ENCODE measurements at places on chromosomes 1 and 21.
A peak's percentile ranks its signal among the peaks of the same experiment; 100 is the strongest.

GRCh38 chr1:80994934-80995333 is 805.8 kb upstream of the ADGRL2 start:
- H3K27ac ChIP-seq = no peak overlapping the region
- no peaks in the 10 kb centered on the region for H3K4me1 ChIP-seq
- H3K27me3 ChIP-seq = no peaks in the 10 kb centered on the region
- H3K36me3 ChIP-seq = no peaks in the 10 kb centered on the region
- H3K4me3 ChIP-seq = no peak overlapping the region

DNA sequence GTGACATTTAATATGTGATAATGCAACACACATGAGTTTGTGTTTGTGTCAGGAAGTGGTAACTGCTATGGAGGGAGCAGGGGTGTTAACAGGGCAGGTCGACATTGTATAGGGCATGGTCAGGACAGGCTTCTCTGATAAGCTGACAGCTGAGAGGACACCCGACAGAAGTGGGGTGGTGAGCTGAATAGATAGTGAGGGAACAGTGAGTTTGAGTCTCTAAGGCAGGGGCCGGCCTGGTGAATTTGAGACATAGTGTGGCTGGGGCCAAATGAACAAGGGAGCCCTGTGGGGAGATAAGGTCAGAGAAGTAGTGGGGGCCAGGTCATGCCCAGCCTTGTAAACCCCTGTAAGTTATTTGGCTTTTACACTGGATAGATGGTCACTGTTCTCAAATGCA is 217.4 kb upstream of the KIAA0040 start:
- H3K27ac ChIP-seq = no peak overlapping the region
- H3K4me1 ChIP-seq = no peaks in the 10 kb centered on the region
- no peak for DNase-seq
- H3K36me3 ChIP-seq = no peaks in the 10 kb centered on the region
- H3K27me3 ChIP-seq = peaks cover 4% of the 10 kb centered on the region

- peaks cover 14% of the 10 kb centered on the region for H3K27me3 ChIP-seq
- H3K4me3 ChIP-seq = no peak overlapping the region
- DNase-seq = no peak
- H3K4me1 ChIP-seq = peaks cover 19% of the 10 kb centered on the region
Observed at GRCh38 chr1:208047975-208048374, 137.1 kb upstream of the CD34 start.

DNA sequence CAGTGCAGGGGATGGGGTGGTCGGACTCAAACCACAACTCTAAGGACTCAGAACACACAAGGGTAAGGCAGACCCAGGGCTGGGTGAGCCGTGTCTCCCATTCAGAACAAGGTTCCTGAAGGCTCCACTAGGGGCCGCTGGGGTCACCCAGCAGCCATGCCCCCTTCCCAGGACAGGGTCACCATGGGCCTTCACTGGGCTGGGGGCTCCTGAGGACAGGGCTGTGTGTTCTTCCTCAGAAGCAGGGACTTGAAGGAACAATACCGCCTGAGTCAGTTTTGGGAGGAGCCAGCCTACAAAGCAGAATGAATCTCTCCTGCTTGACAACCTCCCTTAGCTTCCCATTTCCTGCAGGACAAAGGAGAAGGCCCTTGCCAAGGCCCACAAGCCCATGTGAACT is 15.4 kb downstream of the RIMS3 start:
- H3K27ac ChIP-seq = no peak overlapping the region
- no peak for DNase-seq
- no peak overlapping the region for H3K4me3 ChIP-seq
- no peaks in the 10 kb centered on the region for H3K4me1 ChIP-seq
- no peaks in the 10 kb centered on the region for H3K36me3 ChIP-seq
- H3K27me3 ChIP-seq = no peaks in the 10 kb centered on the region

GRCh38 chr1:58782178-58783089 is 1.4 kb downstream of the JUN start:
- DNase-seq = peak; percentile 65
- peak overlapping the region; percentile 98 for H3K27ac ChIP-seq
- peaks cover 23% of the 10 kb centered on the region for H3K27me3 ChIP-seq
- H3K4me3 ChIP-seq = peak overlapping the region; percentile 89

DNA sequence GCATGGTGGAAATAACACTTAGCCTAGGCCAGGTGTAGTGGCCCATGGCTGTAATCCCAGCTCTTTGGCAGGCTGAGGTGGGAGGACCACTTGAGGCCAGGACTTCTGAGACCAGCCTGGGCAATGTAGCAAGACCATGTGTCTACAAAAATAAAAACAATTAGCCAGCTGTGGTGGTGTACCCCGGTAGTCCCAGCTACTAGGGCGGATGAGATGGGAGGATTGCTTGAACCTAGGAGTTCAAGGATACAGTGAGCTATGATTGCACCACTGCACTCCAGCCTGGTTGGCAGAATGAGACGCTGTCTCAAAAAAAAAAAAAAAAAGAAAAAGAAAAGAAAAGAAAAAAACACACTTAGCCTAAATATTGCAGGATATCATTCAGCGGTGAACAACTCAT is 20.9 kb downstream of the AK4 start:
- H3K27me3 ChIP-seq = no peaks in the 10 kb centered on the region
- H3K4me3 ChIP-seq = no peak overlapping the region
- peaks cover 20% of the 10 kb centered on the region for H3K4me1 ChIP-seq
